Kidney (tissue), 22 donors: ENCODE measurements at places on chromosomes 2 and 18. TPM values are rescaled to one million over a fixed set of nuclear protein-coding genes. Genes with fewer than 3 reads are reported as not detected.

DNA sequence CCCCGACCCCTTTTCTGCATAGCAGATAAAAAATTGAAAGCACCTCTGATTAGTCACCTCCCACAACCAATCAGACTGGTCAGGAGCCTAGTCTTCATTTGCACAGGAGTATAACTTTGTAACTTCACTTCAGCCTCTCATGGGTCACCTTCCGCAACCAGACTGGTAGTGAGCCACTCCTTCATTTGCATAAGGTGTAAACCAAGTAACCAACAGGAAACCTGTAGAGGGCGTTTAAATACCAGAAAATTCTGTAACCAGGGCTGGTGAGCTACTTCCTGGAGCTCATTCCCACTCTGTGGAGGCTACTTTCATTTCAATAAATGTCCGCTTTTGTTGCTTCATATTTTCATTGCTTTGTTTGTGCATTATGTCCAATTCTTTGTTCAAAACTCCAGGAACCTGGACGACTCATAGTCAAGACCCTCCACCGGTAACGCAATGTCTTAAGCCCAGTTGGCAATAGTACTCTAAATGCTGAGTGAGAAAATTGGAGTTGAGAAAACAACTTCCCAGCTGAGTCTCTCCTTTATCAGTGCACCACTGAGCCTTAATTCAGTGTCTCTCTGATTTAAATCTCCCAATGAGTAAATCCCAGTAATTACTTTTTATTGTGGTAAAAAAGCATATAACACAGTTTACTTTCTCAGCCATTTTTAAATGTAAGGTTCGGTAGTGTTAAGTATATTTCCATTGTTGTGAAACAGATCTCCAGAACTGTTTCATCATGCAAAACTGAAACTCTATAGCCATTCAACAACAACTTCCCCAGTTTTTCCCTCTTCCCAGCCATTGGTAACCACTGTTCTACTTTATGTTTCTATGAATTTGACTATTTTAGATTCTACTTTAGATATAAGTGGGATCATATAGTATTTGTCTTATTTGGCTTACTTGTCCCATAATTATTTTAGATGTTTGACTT lies 392.7 kb upstream of the SLC8A1 start:
- DNase-seq: no peak

DNA sequence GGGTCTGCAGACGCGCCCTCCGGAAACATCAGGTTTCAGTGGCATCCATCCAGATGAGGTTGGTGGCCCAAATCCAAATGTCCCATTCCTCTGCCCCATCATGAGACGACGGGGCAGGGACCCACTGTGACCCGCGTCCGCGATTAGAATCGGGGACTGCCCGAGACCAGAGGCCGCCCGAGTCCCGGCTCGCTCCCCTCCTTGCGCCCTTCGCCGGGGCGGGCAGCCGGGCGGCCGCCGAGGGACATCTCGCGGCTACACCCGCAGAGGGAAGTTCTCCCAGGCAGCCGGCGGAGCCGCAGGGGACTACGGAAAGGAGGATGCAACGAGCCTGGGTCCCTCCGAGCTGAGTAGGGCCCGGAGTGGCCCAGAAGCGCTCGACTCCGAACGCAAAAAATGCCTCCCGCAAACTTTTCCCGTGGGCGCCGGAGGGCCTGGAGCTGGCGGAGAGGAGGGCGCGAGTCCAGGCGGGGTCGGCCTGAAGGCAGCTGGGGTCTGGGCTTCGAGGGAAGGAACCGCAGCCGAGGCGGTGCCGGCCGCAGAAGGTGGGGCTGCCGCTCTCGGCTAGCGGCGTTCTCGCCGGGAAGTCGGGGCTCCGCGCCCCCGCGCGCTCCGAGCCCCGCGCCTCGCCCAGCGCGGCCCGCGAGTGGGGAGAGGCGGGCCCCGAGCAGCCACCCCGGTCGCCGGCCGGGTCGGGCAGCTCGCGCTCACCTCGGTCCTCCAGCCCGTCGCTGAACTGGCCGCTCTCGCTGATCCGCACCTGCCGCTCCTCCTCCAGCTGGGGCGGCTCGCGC lies 580 bp downstream of the TMEM163 start:
- DNase-seq: peak; percentile 50

- DNase-seq: no peak
Measured at GRCh38 chr2:2484301-2484700, 153.2 kb upstream of the MYT1L start.

GRCh38 chr2:134396493-134396892 lies 142.6 kb downstream of the MGAT5 start:
- DNase-seq: no peak

GRCh38 chr2:73886357-73886756 lies 6.5 kb upstream of the ACTG2 start:
- DNase-seq: no peak

- no peak for DNase-seq
Measured at GRCh38 chr2:117562654-117563053, 251.8 kb upstream of the DDX18 start.

Gene SLC38A11
- polyA plus RNA-seq: 6.5 TPM

DNA sequence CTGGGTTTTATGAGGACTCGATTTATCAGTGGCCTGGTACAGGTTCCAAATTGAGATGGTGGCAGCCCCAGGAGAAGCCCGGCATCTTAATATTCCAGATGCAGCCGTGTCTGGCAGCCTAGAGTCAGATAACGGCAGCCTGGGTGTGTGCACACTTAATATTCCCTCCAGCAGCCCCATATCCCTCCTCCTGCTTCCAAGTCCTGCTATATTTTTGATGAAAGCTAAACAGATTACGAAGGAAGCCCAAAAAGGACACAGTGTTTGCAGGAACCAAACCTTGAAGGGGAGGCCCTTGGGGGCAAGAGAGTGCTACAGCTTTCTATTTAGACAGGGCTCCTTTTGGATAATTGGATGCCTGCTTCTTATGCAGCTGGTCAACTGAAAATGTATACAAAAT lies 25.1 kb upstream of the ALK start:
- DNase-seq: no peak

Gene FAP
- 0.45 TPM for polyA plus RNA-seq

DNA sequence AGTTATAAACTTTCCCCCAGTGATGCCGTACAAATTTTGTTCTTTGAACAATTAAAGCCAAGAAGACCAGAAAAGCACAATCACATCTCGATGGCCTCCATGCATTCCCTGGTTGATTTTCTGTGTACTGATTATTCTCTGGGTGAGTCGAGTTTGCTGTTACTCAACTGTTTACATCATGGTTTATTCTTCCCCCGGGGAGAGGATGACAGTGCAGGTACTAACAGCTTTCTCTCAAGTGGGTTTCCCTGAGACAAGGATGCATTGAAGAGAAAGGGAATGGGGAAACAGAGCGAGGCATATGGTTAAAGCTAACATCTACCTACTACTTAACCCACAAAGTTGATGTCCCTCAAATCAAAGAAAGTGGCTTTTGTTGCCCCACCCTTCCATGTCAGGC lies 410.8 kb upstream of the FANCL start:
- DNase-seq: no peak

GRCh38 chr18:23143016-23143814 lies 7.9 kb downstream of the CABLES1 start:
- DNase-seq: no peak

DNA sequence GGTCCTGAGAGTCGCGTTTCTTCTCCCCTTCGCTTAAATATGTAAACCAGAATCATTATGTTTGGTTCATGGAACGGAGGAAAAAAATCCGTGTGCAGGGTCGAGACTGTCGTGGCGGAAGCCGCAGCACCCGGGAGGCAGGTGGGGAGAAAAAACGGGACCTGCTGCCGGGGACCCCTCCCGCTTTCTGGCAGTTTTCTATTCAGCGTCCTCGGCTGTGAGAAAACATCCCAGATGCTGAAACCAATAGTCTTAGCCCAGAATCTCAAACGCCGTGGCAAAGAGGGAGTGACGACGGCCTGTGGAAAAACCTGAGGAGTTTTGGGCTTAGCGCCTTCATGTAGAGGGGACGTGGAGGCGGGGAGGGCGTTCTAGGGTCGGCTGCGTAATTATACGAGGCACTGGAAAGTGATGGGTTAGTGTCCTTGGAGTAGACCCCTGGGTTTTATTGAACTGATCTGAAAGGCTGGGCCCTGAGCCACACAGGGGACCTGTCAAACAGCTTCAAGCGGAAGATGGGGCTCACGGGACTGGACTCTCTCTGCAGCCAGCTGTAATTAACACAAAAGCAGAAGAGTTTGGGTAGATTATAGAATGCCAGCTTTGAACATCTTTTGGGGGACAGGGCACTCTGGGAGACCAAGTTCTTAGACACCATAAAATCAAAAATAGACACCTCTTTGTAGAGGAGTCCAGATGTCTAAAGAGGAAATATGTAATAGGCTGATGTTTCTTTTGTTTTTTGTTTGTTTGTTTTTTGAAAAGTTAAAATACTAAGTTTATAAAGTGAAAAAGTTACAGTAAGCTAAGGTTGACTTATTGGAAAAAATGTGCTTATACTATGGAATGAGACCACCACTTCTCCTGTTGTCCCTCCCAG lies 834 bp upstream of the BUB1 start:
- DNase-seq: peak; percentile 54
